ENCODE measurements at places on chromosomes 3 and 15.

GRCh38 chr15:82132742-82133141 lies 86.9 kb upstream of the MEX3B start:
- DNase-seq, result no peak

DNA sequence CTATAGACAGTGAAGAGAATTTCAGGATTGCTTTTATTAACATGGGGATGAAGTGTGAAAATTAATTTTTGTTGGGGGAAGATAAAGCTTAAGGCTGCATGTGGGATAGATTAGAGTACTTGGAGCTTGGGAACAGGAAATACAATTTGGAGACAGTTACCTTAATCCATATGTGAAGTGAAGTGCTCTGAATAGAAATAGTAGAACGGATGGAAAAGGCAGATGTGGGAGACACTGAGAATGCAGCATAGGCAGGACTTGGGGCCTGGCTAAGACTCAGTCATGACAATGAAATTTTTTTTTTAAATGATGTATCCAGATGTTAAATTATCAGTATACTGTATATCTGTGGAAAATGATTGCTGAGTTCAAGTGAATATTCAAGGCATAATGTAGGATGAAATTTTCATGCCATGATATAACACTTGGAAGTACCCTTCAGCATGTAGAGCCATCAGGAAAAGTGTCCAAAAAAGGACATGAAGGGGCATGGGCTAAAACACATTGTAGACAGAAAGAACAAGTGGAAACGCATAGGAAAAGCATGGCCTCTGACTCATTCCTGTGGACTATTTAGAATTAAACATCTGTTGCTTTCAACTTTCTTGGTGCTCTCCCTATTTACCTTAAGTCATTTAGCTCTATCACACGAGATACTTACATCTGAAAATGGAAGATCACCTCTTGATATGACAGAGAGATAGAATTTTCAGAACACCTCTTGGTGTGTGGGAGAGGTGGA lies 134.8 kb downstream of the RBMS3 start:
- DNase-seq, result no peak

- DNase-seq, result no peak
Measured at GRCh38 chr3:146598535-146598934, 6.6 kb downstream of the PLSCR5 start.

GRCh38 chr15:27850050-27850449 lies 249.1 kb downstream of the OCA2 start:
- no peak for DNase-seq

DNA sequence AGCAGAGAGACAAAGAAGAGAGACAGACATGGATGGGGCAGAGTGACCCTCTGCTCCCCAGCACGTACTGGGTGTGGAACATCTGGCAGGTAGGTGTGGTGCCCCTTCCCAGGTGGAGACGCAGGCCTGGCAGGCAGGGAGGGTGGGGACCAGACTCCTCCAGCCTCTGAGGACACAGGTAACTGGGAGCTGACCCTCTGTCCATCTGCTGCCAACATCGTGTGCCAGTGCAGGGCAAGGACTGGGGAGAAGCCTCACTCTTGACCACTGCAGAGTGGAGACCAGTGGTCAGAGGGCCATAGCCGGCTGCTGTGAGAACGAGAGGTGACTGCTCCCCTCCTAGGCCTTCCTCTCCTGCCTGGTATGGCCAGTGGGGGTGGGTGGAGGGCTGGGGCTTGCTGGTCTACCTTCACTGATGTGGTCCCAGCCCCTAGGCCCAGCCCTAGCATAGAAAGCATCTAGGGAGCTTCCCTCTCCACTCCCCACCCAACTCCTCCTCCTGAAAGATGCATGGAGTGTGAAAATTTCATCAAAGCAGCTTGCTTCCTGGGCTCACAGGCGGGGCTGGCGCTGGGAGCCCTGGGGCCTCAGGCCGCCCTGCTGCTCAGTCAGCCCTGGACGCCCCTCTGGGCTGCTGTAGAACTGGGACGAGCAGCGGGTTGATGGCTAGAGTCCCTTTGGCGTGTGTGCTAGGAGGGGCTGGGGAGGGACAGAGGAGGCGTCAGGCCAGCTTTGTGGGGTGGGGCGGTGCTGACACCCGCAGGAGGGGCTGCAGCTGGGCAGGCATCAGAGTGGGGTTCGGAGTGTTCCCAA lies 90.3 kb downstream of the PLXNA1 start:
- DNase-seq, result peak; percentile 65

GRCh38 chr3:189710620-189711402 lies 79.6 kb downstream of the TP63 start:
- DNase-seq, result no peak
